Neuronal stem cell (in vitro differentiated cells): ENCODE measurements at places on chromosomes 7 and 10.

DNA sequence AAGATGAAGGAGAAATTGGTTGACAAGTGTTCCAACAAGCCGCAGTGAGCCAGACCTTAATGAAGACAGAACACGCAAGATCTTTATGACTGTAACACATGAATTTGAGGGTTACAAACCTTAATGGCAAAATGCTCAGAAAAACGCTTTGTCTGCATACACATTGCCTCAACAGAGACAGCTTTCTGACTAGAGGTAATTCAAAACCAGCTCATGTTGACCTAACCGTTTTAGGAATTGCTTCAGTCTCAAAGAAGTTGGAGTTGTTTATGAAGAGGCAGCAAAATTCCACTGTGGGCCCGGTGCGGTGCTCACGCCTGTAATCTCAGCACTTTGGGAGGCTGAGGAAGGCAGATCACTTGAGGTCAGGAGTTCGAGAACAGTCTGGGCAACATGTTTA, 2.2 kb upstream of the GTF2I start:
- DNase-seq, result no peak

DNA sequence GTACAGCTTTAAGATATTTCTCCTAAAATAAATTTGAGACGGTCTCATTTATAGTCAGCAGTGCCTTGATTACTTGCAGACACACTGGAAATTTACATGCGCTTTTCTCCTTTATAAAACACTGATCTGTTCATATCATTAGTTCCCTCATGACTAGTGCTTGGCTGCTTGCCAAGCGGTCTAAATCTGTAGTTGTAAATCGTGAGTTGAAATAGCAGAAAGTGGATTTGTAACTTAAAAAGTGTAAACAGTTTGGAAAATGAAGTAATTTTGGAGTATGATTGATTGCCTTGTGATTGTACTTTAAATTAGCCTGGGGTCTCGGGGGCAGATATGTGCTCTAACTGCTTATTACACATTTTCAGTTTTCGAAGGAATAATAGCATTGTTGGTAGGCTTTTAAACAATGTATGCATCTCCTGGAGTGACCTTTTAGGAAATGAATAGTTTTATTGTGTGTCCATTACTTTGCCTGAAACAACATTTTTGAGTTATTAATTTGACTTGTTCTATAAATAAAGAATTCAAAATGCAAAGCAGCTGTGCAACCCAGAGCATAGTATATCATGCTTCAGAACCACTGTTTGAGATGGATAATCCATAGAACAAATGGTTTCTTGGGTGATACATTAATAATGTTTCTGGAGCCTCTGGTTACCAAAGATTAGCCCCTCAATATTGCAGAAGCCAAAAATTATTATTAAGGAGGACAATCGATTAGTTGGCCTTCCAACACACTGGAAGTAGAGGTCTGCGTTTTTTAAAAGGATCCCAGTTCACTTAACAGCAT, 73.3 kb downstream of the ARID5B start:
- no peak for DNase-seq

DNA sequence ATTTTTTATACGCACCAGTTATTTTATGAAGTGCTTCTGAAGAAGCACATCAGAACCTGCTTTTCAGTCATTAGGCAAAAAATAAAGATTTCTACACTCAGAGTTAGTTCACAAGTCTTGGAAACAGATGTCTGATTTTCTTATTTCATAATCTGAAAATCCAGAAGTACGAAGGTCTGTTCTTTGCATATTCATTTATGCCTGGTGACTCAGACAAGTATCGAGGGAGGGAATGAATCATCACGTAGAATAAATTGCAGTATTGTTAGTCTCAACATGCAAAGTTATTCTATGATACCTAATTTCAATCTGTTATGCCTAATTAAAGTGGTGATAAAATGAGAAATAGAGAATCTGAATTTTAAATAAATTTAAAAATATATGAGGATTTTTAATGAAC, 113.6 kb upstream of the SEM1 start:
- DNase-seq, result no peak

DNA sequence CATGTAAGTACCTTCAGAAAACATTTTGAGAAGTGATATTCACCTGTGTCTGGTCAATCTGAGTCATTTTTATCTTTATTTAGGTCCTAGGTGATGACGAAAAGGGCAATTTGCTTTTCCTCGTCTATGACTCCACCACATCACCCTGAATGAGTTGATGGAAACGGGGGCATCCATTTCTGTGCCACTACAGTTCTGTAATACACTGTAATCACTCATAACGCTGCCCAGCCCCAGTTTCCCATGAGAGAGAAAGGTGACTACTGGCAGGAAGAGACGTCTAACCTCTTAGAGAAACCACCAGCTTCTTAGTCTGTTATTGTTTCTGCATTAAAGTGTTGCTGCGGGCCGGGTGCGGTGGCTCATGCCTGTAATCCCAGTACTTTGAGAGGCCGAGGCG, 205.3 kb upstream of the MKLN1 start:
- no peak for DNase-seq

DNA sequence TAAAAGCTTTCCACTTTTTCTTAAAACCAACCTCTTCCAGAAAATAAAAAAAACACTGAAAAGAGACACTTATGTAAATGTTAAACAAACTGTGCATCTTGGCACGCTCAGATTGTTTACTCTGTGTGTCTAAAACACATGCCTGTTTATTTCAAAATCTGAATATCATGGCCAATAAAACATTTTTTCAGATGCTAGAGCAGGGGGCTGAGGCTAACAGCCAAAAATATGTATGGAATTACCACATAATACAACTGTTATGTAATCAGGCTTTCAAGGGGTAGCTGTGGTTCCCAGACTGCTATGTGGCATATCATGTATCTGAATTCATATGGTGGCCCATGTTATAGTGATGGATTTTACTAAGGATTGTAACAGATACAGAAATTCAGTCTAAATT, 130.4 kb downstream of the HIBADH start:
- DNase-seq, result no peak

GRCh38 chr10:58742141-58742540, 229.5 kb downstream of the BICC1 start:
- no peak for DNase-seq

DNA sequence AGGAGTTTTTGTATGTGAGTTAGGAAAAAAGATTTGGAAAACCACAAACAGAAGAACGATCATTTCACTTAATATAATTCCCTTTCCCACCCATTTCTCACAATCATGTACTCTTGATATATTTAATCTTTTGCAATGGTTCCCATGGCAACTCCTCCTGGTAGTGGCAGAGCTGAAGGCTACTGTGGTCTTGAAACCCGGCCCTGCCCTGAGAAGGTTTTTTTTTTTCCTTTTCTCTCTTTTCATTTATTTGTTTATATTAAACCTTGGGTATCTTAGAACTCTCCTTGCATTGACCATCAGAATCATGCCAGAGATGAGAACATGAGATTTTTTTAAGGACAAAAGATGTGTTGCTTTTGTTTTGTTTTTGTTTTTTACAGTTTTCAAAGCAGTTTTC, 566.1 kb upstream of the NRP1 start:
- no peak for DNase-seq

GRCh38 chr7:81162771-81163525, 244.1 kb upstream of the SEMA3C start:
- DNase-seq, result no peak

DNA sequence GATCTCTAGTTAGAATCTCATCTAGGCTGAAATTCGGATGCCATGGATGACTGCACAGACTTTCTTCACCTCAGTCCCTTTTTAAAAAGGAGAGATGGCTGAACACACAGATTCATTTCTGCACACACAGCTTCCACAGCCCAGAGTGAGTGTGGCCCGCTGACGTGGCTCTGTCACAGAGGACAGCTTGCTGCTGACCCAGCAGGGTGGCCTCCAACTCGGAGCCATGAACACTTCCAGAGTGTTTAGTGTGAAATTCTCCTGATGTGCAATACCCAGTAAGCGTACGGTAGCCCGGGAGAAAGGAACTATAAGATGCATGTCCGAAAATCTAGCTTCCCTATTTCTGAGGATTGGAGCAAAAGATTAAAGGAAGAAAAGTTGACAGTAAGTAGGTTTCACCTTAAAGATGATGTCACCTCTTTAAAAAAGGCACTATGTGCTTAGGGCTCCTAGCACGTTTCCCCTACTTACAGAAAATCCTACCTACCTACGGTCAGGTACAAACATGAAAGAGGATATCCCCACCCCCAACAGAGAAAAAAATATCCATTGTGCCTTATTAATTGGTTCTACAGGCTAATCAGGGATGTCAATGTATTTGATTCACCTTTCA, 162.2 kb downstream of the RAPGEF5 start:
- DNase-seq, result no peak

DNA sequence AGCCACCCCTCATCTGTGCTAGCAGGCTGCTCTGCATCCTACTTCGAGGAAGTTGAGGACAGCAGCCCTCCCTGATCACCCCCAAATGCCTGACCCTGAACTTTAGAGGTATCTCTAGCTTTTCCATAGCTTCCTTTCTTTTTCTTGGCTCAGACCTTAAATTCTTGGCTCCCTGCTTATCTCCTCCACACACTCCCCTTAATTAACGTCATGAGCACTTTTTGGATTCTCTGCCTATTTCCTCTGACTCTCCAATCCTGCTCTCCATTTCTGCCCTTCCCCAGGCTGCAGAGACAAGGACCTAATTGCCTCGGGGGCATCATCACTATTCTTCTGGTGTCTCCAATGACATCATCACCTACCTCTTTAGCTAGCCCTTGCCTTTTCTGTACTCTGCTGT, 40.8 kb upstream of the SEC61G start:
- DNase-seq, result no peak

DNA sequence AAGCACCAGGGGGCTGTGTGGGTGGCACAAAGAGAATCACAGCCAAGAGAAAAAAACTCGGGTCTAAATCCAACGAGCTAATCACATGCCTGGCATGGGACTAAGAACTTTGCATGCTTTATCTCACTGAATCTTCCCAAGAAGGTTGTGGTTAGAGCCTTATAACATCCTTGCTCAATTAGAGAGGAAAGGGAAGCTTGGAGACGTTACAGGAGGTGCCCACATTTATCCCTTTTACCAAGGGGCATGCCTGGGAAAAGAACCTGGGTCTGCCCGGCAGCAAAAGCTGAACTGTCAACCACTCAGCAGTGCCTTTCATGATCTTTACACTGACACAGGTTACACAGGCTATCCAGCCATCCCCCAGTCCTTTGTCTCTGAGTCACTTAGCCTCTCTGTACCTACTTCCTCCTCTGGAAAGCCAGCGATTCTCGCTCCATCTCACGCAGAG, 190.1 kb downstream of the PRPF18 start:
- no peak for DNase-seq

- DNase-seq, result no peak
Observed at GRCh38 chr7:28301148-28301641, 111.1 kb upstream of the CREB5 start.

DNA sequence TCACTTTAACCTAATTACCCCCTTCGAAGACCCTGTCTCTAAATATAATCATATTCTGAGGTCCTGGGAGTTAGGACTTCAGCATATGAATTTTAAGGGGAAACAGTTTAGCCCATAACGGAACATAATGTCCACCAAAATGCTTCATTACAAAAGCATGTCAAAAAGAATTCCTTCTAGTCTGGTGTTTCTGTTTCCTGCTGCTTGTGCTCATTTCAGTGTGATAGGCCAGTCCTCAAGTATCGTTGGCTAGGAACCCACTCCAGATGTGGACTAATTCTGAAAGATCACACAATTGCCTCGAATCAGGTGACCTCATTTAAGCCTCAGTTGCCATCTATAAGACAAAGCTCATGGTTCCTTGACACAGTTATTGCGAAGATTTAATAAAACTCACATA, 29.6 kb downstream of the INPP5F start:
- no peak for DNase-seq

- no peak for DNase-seq
Observed at GRCh38 chr10:121595351-121595805, 2.9 kb downstream of the FGFR2 start.

DNA sequence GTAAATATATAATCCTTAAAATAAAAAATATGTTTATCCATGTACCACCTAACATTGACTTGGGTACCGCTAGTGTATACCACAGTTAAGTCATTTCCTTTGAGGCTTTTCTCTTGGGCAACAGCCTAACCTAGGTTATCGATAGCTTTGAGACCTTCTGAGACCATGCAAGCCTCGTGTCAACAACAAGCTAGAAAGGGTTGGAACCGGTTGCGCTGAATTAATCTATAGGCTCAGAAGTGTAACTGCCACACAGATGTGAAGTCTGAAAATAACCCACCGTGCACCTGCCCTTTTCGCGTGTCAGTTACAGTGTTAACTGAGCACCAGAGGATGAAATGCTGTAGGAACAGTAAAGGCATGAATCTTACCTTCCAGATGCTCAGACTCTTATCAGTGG, 59.8 kb downstream of the ARID5B start:
- no peak for DNase-seq

DNA sequence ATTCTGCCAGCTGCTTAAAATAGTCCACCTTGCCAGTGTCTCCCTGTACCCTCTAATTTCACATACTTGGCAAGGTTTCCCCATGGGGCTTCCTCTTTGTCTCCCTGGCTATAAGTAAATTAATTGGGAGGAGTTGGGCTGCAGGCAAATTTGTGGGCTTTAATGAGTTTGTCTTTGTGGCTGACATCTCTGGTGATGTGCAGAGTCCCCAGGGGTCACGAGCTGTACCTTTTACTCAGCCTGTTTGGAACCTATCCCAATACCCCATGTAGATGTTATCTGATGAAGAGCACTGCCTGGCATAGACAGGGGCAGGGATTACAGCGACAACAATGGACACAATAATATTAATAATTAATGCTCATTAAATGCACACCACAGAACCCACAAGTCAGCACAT, 132.5 kb downstream of the SLIT1 start:
- DNase-seq, result no peak

DNA sequence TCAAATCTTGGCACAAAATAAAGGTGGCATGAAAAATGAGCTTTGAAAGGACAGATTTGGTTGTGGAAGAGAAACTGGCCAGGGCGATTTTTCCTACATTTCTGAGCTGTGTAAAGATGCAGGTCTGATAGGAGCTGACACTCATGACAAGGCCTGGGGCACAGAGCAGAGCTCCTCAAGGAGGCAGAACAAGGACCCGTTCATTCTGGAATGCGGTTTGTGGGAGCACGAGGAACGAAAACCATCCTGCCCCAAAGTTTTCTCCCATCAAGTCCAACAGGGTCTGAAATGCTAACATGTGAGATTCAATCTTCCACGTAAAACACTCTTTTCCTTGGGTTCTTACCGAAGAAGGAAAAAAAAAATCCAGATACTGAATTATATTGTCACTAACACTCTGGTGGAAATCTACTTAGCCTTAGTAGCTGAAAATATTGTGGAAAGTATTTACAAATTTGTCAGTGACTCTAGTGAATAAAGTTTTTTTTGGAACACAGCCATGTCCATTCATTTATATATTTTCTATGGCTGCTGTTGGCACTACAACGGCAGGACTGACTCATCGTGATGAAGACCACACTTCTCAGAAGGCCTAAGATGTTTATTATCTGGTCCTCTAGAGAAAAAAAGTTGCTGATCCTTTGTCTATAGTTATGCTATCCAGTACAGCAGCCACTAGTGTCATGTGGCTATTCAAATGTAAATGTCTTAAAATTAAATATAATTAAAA, 215.7 kb downstream of the BAMBI start:
- DNase-seq, result no peak

GRCh38 chr10:23413629-23414089, 25.2 kb upstream of the OTUD1 start:
- no peak for DNase-seq

- DNase-seq, result no peak
Observed at GRCh38 chr7:98315318-98315993, 34.0 kb downstream of the BRI3 start.
